ENCODE measurements at places on chromosomes 5 and 9. TPM values are rescaled to one million over a fixed set of nuclear protein-coding genes. Genes with fewer than 3 reads are reported as not detected.

ASS1 gene
- 81.7 TPM for total RNA-seq

DNA sequence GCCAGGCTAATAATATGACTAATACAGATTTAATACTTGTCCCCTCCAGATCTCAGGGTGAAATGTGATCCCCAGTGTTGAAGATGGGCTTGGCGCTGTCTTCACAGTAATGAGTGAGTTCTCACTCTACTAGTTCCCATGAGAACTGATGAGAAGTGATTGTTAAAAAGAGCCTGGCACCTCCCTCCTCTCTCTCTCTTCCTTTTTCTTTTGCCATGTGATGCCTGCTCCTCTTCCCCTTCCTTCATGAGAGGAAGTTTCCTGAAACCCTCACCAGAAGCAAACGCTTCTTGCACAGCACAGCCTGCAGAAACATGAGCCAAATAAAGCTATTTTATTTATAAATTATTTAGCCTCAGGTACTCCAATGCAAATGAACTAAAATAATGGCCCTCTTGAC lies 55.2 kb downstream of the GLDC start:
- H3K27ac ChIP-seq: no peak overlapping the region
- H3K27me3 ChIP-seq: no peaks in the 10 kb centered on the region
- no peak overlapping the region for H3K4me3 ChIP-seq
- DNase-seq: no peak
- H3K4me1 ChIP-seq: no peaks in the 10 kb centered on the region

DNA sequence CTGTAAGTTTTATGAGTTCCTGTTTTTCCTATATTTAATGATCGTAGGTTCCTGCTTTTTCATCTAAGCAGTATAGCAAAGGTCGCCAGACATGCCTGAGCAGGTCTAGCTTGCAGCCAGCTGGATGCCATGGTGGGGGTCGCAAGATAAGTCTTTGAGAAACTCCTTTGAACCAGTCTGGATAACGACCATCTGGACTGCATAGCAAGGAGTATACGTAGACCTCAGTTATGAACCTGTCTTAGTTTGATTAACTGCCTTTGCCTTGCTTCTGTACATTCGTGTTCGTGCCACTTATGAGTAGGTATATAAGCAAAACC lies 8.4 kb upstream of the SPATA31E1 start:
- no peaks in the 10 kb centered on the region for H3K4me1 ChIP-seq
- DNase-seq: no peak
- no peak overlapping the region for H3K27ac ChIP-seq
- no peaks in the 10 kb centered on the region for H3K36me3 ChIP-seq

MYMK gene
- total RNA-seq: not detected

GRCh38 chr5:74816875-74817274 lies 49.3 kb downstream of the FAM169A start:
- no peaks in the 10 kb centered on the region for H3K4me1 ChIP-seq
- H3K27me3 ChIP-seq: no peaks in the 10 kb centered on the region
- H3K36me3 ChIP-seq: no peaks in the 10 kb centered on the region
- H3K27ac ChIP-seq: no peak overlapping the region
- H3K4me3 ChIP-seq: no peak overlapping the region

DNA sequence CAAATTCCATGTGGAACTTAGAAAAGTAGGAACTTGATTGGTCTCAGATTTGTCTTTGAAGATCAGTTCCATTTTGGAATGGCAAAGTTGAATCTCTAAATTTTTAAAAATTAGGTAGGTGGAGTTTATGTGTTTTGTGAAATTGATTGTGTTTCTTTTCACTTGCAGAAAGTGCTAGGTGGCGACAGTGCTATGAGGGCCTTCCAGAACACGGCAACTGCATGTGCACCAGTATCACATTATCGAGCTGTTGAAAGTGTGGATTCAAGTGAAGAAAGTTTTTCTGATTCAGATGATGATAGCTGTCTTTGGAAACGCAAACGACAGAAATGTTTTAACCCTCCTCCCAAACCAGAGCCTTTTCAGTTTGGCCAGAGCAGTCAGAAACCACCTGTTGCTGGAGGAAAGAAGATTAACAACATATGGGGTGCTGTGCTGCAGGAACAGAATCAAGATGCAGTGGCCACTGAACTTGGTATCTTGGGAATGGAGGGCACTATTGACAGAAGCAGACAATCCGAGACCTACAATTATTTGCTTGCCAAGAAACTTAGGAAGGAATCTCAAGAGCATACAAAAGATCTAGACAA lies 2.8 kb downstream of the PHAX start:
- H3K36me3 ChIP-seq: peaks cover 12% of the 10 kb centered on the region
- peaks cover 27% of the 10 kb centered on the region for H3K4me1 ChIP-seq
- no peak overlapping the region for H3K4me3 ChIP-seq
- H3K27ac ChIP-seq: no peak overlapping the region
- H3K27me3 ChIP-seq: no peaks in the 10 kb centered on the region

C9orf153 gene
- total RNA-seq: 0.68 TPM

- H3K4me1 ChIP-seq: peaks cover 11% of the 10 kb centered on the region
- H3K4me3 ChIP-seq: no peak overlapping the region
- DNase-seq: no peak
- H3K27me3 ChIP-seq: no peaks in the 10 kb centered on the region
Measured at GRCh38 chr5:54551292-54551691, 33.7 kb downstream of the SNX18 start.

ANAPC2 gene
- total RNA-seq: 25.2 TPM

DNA sequence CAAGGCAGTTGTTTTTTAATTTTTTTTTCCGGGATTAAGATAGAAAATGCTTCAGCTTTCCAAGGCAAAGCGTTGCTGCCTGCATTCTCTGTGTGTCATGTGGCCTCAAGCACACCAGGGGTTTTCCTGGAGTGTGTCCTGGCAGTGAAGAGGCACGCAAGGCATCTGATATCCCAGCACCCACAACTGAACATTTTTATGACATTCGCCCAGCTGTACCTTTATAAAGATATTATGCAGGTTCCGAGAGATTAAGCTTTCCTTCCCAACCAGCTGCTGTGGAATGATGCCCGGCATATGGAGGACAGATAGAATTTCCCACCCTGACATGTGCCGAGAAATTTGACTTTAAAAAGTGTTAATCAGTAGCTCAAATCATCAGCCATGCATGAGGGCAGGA lies 205.6 kb downstream of the GADD45G start:
- H3K27me3 ChIP-seq: no peaks in the 10 kb centered on the region
- peaks cover 11% of the 10 kb centered on the region for H3K4me1 ChIP-seq
- no peaks in the 10 kb centered on the region for H3K36me3 ChIP-seq
- DNase-seq: no peak
- H3K4me3 ChIP-seq: no peak overlapping the region

GRCh38 chr5:157252711-157253465 lies 13.0 kb upstream of the CYFIP2 start:
- DNase-seq: no peak
- no peak overlapping the region for H3K27ac ChIP-seq
- no peaks in the 10 kb centered on the region for H3K4me1 ChIP-seq
- H3K36me3 ChIP-seq: no peaks in the 10 kb centered on the region
- no peak overlapping the region for H3K4me3 ChIP-seq

DNA sequence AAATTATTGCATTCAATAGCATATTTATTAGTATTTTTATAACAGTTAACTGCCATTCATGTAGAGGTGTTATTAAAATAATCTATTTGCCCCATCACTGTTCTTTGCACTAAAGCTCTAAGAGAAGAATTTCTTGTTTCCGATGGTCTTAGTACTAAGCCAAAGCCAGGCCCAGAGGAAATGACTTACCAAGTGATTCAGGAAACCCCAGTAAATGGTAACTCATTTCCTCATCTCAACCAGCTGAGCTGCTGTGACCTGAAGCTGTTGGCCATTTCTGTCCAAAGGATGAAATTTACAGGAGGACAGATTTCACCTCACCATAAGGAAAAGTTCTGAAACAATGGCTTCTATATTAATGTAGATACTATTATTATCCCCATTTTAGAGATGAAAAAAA lies 117.0 kb downstream of the PIK3R1 start:
- H3K27me3 ChIP-seq: no peaks in the 10 kb centered on the region
- no peak overlapping the region for H3K27ac ChIP-seq
- DNase-seq: no peak
- no peak overlapping the region for H3K4me3 ChIP-seq
- H3K4me1 ChIP-seq: no peaks in the 10 kb centered on the region

DNA sequence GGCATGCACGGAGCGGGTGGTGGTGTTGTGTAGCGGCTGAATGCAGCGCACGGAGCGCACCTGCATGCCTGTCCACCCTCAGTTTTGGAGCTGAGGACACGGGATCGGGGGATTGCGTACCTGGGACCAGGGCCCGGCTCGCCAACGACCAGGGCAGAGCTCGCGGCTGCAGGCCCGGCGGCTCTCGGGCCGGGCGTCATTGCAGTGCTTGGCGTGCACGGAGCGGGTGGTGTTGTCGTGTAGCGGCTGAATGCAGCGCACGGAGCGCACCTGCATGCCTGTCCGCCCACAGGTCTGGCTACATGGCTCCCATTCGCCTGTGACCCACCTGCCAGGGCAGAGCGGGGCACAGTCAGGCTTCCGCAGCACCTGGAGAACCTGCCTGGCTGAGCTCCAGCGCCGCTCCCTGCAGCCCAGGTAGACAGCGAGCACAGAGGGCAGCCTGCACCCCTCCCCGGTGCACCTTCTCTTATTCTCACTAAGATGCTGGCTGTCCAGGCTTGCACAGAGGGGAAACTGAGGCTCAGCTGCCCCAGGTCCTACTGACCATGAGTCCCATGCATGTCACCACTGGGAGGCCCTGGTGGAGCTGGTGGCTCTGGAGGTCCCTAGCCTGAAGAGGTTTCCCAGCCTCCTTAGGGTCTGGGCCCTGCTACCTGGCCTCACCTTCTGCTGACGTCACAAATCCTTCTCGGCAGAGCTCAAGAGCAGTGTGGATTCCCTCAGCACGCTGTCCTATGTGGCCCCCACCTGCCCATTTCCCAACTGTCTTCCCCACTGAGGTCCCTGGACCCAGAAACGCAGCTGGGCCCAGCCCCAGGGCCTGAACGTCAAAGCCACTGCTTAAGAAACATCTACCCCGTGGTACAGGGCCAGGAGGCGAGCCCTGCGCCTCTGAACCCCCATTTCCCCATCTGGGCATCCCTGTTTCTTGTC lies 64.9 kb downstream of the ZNF354C start:
- no peak for DNase-seq
- no peaks in the 10 kb centered on the region for H3K4me1 ChIP-seq
- H3K36me3 ChIP-seq: no peaks in the 10 kb centered on the region
- H3K4me3 ChIP-seq: no peak overlapping the region
- H3K27me3 ChIP-seq: no peaks in the 10 kb centered on the region
- H3K27ac ChIP-seq: no peak overlapping the region

SPINK6 gene
- total RNA-seq: not detected

FCN2 gene
- total RNA-seq: not detected

DNA sequence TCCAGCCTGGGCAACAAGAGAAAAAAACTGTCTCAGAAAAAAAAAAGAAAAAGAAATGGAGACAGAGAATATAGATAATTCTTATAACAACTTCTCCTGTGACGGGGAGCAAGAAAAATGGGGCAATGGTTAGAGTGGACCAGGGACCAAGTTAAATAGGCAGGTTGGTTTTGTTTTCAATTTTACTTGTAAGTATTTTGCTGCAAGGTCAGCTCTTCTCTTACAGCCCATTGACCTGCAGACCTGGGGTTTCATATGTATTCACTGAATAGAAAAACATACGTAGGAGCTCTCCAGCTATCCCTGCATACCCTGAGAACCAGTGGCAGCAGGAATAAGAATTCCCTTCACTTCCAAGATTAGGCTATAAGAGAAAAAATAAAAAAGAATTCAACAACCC lies 29.2 kb upstream of the IL13 start:
- no peak overlapping the region for H3K4me3 ChIP-seq
- no peak overlapping the region for H3K27ac ChIP-seq
- H3K4me1 ChIP-seq: no peaks in the 10 kb centered on the region

DNA sequence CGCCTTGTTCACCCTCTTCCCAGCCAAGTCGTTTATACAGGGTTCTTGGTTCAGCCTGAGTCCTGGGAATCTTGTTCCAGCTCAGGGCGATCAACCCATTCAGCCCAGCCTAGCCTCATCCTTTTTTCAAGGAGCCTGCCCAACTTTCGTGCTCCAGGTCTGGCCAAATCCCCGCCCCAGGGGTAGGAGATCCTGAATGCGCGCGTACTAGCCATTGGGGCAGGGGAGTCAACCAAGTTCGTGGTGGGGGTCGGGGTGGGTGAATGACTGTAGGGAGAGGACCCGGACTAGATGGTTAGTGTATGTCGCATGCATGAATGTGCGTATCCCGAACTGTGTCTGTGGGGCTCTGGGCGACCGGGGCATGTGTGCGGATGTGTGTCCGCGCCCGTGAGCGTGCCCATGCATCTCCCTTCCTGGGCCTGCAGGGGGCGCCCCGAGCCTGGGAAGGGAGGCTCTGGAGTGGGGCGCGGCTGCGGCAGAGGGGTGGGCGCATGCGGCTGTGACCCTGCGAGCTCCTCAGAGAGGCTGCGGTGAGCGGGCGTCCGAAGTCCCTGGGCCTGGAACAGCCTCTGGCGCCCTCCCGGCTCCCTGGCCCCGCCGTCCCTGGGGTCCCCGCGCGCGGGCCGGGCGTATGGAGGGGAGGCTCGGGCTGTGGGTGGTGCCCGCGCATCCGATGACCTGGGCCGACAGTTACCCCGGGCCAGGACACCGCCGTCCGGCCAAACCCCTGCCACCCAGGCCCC lies 8.7 kb downstream of the CCL21 start:
- DNase-seq: peak; percentile 41
- H3K36me3 ChIP-seq: no peaks in the 10 kb centered on the region
- no peaks in the 10 kb centered on the region for H3K4me1 ChIP-seq

- no peaks in the 10 kb centered on the region for H3K36me3 ChIP-seq
- H3K4me3 ChIP-seq: no peak overlapping the region
- no peaks in the 10 kb centered on the region for H3K4me1 ChIP-seq
- no peak for DNase-seq
Measured at GRCh38 chr5:163941079-163941478, 435.7 kb downstream of the MAT2B start.

- DNase-seq: no peak
- no peaks in the 10 kb centered on the region for H3K4me1 ChIP-seq
- H3K4me3 ChIP-seq: no peak overlapping the region
Measured at GRCh38 chr5:68911840-68912690, 181.7 kb upstream of the SLC30A5 start.

SNAPC4 gene
- total RNA-seq: 8.5 TPM

ASB6 gene
- 23.0 TPM for total RNA-seq

DNA sequence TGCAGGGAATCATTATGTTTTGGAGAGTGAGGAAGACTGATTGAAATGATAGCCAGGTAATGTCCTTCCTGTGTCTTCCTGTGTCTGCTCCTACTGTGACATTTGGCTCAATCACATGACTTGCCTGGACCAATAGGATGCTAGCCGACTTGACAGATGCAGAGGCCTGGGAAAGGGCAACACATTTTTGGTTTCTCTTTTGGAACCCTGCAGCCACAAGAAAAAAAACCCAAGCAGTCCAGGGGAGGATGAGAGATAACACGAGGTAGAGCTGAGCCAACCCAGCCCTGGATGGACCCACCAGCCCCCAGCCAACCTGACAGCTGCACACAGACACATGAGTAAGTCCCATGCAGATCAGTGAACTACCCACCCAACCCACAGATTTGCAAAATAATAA lies 256.1 kb upstream of the SMARCA2 start:
- no peaks in the 10 kb centered on the region for H3K4me1 ChIP-seq
- no peak overlapping the region for H3K27ac ChIP-seq
- no peaks in the 10 kb centered on the region for H3K27me3 ChIP-seq
- H3K36me3 ChIP-seq: no peaks in the 10 kb centered on the region

- H3K27ac ChIP-seq: no peak overlapping the region
- no peak for DNase-seq
- no peaks in the 10 kb centered on the region for H3K4me1 ChIP-seq
- H3K4me3 ChIP-seq: no peak overlapping the region
- H3K36me3 ChIP-seq: no peaks in the 10 kb centered on the region
- no peaks in the 10 kb centered on the region for H3K27me3 ChIP-seq
Measured at GRCh38 chr5:76764374-76764773, 48.4 kb downstream of the F2R start.

GRCh38 chr9:121597698-121598166 lies 53.7 kb upstream of the DAB2IP start:
- no peak for DNase-seq
- H3K27me3 ChIP-seq: no peaks in the 10 kb centered on the region
- peaks cover 8% of the 10 kb centered on the region for H3K4me1 ChIP-seq
- no peaks in the 10 kb centered on the region for H3K36me3 ChIP-seq
- H3K4me3 ChIP-seq: peak overlapping the region; percentile 89

Measured in thoracic aorta (tissue), 2 donors.